ENCODE measurements at places on chromosomes 7 and 10. TPM values are rescaled to one million over a fixed set of nuclear protein-coding genes. Genes with fewer than 3 reads are reported as not detected.

Gene OR13A1
- total RNA-seq: not detected

Gene GPR85
- not detected for total RNA-seq

Gene ACTR3C
- 12.6 TPM for total RNA-seq

Gene LMOD2
- not detected for total RNA-seq

Gene SUN3
- 0.71 TPM for total RNA-seq

Gene SEMA4G
- not detected for total RNA-seq

Gene ZNF680
- 15.0 TPM for total RNA-seq
